ENCODE measurements at places on chromosomes 1 and 21.

DNA sequence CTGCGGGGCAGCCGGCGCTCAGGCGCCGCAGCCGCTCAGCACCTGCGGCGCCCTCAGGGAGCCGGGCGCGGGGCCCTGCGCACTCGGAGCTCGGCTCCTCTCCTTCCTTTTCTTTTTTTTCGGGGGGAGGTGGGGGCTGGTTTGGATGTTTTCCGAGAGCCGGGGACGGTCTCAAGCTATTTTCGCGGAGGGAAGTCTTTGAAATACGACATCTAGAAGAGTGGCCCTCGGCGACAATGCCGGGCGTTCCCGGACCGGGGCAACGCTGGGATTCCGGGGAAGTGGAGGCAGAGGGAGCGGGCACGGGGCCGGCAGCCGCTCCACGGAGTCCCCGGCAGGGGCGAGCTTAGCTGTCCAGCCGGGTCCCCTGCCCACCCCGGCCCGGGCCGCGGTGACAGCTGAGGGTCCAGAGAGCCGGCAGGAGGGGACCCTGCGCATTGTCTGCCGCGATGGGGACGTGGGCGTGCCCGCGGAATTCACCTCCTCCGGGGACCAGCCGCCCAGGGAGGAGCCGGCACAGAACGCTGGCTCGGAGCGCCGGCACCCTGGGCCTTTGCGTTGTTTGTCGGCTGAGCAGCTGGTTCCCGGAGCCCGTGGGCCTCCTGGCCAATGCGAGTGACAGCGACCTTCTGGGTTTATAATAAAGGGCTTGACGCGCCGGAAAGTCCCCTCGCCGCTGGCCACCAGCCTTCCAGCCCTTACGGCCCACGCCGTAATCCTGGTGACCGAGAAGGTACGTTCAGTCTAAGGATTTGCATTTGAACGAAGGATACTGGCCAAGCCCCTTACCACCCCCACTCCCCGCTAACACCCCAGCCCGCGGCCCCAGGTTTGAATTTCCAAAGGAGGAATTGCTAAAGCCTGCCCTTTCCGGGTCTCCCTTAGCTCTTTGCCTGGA lies 582 bp downstream of the SLC37A1 start:
- peak overlapping the region; percentile 86 for H3K4me3 ChIP-seq
- H3K4me1 ChIP-seq = peaks cover 30% of the 10 kb centered on the region
- DNase-seq = peak; percentile 75

DNA sequence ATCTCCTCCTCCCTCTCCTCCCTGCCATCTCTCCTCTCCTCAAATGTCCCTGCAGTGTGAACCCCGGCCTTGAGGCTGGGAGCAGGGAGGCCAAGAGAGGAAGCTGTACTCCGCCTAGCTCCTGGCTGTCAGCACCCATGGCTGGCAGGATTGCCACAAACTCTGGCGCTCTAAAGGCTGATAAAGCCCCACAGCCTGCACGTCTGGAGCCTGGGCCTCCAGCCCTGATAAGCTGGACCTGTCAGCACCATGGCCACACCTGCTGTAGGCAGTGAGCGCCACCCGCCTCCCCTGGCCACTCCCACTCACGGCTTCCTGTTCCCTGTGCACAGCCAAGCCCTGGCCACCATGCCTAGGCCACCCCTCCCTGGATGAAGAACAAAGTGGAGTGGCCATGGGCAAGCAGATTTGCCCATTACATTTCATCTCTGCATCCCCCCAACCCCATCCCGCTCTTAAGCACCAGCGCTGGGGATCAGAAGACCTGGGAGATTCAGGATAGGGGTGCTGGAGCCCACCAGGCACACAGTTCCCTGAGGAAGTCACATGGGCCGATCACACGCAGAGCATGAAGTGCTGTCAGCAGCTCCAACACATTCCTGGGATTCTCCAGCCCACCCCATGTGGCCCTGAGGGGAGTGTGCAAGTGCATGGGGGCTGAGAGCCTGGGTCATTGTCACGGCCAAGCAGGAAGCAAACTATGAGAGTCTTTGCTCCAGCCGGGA lies 24.2 kb upstream of the NPPB start:
- H3K4me3 ChIP-seq = no peak overlapping the region
- H3K27me3 ChIP-seq = peaks cover 3% of the 10 kb centered on the region
- H3K36me3 ChIP-seq = no peaks in the 10 kb centered on the region
- H3K27ac ChIP-seq = no peak overlapping the region
- no peaks in the 10 kb centered on the region for H3K4me1 ChIP-seq

DNA sequence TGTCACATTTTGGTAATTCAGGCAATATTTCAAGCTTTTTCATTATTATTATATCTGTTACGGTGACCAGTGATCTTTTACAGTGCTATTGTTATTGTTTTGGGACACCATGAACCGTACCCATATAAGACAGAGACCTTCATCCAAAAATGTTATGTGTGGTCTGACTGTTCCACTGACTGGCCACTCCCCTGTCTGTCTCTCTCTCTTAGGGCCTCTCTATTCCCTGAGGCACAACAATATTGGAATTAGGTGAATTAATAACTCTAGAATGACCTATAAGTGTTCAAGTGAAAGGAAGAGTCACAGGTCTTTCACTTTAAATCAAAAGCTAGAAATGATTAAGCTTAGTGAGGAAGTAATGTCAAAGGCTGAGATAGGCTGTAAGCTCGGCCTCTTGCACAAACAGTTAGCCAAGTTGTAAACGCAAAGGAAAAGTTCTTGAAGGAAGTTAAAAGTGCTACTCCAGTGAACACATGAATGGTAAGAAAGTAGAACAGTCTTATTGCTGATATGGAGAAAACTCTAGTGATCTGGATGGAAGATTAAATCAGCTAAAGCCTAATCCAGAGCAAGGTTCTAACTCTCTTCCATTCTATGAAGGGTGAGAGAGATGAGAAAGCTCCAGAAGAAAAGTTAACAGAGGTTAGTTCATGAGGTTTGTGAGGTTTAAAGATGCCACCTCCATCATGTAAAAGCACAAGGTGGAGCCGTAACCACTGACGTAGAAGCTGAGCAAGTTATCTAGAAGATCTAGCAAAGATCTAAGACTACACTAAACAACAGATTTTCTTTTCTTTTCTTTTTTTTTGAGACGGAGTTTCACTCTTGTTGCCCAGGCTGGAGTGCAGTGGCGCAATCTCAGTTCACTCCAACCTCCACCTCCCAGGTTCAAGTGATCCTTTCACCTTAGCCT lies 19.7 kb upstream of the DIPK1A start:
- peak overlapping the region; percentile 56 for H3K4me3 ChIP-seq
- H3K36me3 ChIP-seq = peaks cover 11% of the 10 kb centered on the region
- peaks cover 67% of the 10 kb centered on the region for H3K4me1 ChIP-seq
- H3K27me3 ChIP-seq = no peaks in the 10 kb centered on the region
- no peak for DNase-seq
- H3K27ac ChIP-seq = peak overlapping the region; percentile 96

DNA sequence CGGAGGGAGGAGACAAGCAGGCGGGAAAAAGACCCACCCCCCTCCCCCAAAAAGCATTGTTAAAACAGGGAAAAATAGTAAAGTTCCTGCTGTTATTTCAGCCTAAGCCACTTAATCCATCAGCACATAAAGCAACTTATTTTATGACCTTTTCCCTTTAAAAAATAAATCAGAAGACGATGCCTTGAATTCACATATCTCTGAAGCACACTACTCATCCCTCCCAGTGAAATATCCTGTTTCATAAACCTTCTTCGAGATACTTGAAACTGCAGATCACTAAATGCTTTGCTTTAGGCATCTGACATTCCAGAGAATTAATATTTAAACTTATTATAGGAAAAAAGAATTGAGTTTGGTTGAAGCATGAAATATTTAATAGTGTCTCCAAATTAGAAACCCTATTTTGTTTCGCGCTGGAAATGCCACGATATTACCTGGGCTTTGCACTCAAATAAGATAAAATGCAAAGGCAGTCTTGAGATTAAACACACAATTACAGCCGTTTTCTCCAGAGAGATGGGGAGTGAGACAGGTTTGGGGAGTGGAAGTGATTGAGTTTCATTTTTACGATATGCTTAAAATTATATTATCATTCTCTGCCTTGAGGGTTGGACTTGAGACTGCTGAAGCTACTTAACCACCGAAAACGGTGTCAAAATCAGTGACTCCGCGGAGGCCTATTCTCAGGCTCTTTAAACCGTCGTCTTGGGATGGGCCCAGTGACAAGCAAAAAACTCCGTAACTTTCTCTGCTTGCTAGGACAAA lies 9.3 kb downstream of the GLIS1 start:
- H3K27ac ChIP-seq = no peak overlapping the region
- no peaks in the 10 kb centered on the region for H3K4me1 ChIP-seq
- peaks cover 14% of the 10 kb centered on the region for H3K27me3 ChIP-seq
- no peaks in the 10 kb centered on the region for H3K36me3 ChIP-seq

GRCh38 chr1:25973610-25974321 lies 24.1 kb downstream of the PAFAH2 start:
- H3K4me1 ChIP-seq = peaks cover 34% of the 10 kb centered on the region
- H3K36me3 ChIP-seq = peaks cover 34% of the 10 kb centered on the region
- H3K27ac ChIP-seq = no peak overlapping the region
- no peak for DNase-seq
- H3K4me3 ChIP-seq = no peak overlapping the region
